Amygdala (tissue), 56 donors: ENCODE measurements at places on chromosomes 5 and 9.

- no peak for DNase-seq
Observed at GRCh38 chr5:132262882-132263547, 5.5 kb downstream of the PDLIM4 start.

DNA sequence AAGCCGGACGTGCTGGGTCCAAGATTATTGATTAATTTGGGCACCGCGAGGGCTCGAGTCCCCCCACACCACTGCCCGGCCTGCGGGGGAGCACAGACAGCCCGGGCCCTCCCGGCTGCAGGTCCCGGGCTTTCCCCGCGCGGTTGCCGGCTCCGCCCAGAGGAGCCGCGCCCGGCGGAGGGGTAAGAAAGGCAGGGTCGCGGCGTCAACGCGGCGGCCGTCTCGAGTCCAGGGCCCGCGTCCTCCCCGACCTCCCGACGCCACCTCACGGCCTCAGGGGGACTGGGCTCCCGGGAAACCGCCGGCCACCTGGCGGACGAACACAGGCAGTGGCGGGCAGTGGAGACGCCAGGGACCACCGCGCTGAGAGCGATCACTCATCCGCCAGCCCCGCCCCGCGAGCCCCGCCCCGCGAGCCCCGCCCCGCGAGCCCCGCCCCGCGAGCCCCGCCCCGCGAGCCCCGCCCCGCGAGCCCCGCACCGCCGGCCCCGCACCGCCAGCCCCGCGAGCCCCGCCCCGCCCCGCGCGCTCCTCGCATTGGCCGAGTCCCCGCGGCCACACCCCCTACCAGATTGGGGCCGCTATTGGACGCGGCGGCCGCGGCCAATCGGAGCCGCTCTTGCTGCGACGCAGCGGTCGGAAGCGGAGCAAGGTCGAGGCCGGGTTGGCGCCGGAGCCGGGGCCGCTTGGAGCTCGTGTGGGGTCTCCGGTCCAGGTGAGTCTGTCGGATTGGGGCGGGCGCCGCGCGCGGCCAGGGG, at the start of gene MRPL41:
Gene MRPL41 (plus strand): TSS at position 616 of the 758 bp plus-strand sequence. CDS start 203 bp downstream, outside the sequence.
- peak; percentile 90 for DNase-seq

GRCh38 chr9:68914751-68915150, 99.2 kb downstream of the PRKACG start:
- DNase-seq, result no peak

DNA sequence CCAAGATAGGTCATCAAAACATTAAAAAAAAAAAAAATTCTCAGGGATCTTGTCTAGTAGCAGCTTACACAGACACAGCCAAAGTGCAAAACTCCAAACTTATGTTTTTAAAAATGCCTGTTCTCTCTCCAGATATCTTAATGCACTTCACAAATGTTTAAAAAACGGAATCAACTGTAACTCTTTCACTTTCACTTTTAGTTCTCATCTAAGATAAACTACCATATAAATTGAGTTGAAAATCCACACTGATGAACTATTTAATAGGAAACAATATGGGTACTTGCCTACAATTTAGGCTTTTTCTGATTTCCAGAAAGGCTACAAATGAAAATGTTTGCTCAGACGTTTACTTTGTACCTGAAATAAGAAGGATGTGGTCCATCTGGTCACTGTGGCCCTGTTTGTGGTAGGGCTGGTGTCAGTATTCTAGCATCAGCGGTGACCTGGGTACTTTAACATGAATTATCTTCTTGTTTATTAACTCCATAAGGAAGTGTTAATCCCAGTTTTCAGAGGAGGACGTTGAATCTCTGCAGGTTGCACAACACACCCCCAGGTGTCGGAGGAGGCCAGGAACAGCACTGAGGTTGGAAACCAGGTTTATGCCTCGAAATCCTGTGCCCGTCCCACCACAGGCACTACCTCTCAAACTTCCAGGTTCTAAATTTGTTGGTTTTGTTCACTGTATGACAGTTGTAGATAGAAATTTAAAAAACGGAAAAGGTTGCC, 13.3 kb upstream of the LPCAT1 start:
- no peak for DNase-seq

GRCh38 chr9:69603656-69604055, 68.5 kb downstream of the APBA1 start:
- DNase-seq, result no peak

DNA sequence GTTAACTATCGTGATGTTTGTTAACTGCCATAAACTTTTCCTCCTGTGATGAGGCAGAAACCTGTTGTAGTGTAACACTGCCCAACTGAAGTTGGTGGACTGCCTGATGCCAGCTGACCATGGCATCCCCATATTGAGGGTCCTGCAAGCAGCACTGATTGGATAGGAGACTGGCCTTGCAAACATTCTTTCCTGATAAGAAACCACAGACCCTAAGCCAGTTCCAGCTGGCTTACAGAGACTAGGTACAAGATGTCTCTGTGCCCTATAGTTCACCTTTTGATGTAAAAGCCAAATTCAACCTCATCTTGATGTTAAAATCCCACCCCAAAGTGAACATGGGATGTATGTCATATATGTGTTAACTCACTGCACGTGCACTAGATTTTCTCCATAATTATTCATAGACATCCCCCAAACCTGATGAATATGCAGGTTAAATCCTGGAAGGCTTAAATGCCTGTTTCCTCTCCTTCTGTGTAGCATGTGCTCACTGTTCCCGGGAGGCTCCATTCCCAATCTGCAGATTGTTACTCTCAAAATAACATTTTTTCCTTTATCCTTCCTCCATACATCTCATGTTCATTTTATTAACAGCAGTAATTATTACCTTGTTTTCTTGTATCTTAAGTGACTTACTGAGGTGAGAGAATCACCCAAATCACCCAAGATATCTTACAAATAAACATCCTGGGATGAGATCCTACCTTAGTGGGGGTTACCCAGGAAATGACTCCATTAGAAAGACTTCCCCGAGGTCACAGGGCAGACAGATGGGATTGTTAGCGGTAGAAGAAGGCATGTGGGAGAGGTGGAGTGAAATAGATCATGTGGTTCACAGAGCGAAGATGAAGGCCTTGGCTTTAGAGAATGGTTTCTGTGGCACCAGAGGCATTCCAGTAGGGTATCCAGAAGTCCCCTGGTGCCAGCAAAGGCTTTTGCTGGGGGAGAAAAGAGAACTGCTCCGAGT, 566.7 kb downstream of the CCDC171 start:
- no peak for DNase-seq

GRCh38 chr9:76037587-76038225, 147.2 kb downstream of the PCSK5 start:
- DNase-seq, result no peak

DNA sequence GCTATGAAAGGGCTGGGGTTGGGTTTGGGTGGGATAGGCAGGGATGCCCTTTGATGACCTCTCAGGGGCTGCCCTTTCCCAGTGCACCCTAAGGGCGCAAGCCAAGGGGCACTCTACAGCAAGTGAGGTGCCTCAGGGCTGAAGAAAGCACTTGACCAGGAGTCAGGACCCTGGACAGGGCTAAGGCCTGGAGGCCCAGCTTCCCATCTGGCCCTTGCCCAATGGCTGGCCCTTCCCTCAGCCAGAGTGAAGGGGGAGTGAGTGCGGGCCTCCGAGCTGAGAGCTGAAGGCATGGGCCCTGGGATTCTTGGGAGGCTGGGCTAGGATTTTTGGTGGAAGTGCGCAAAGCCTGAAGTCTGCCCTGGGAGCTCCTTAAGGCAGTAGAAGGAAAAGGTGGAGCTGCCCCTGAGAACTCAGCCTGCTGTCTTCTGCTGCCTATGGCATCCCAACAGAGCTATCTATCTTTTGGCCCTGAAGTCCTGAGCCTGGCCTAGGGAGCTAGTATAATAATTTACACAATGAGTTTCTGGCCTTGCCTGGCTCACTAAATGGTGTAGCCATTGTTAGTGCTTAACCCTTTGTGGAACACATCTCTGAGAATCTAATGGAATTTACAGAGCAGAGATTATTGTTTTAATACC, 16.4 kb downstream of the JADE2 start:
- no peak for DNase-seq

GRCh38 chr9:90642570-90643539, at the start of gene DIRAS2:
DIRAS2 (minus strand) TSS chr9:90642824; CDS start chr9:90613827, 28,997 bp downstream.
- DNase-seq, result peak; percentile 31
